Hepatic stellate cell (primary cell): ENCODE measurements at places on chromosomes 6 and 20.

- peak; percentile 27 for DNase-seq
Observed at GRCh38 chr6:33424855-33425667, 5.2 kb downstream of the SYNGAP1 start.

DNA sequence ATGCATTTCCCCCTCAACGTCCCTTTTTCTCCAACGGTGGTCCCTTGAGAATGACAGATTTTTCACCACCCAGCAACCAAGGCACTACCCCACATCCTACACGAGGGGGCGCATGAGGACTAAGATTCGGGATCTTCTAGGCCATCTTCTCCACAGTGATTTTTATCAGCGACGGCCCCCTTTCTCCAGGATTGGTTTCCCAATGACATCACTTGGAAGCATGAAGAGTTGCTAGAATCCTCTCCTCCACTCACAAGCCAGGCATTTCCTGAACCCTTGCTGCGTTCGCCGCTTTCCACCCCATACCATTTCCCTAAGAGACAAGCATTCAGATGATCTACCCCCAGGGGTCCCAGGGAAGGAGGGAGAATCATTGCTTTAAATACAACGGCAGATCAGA is 252.0 kb downstream of the HIVEP2 start:
- DNase-seq = peak; percentile 50

GRCh38 chr6:168734523-168734922 is 293.5 kb downstream of the SMOC2 start:
- DNase-seq = no peak

DNA sequence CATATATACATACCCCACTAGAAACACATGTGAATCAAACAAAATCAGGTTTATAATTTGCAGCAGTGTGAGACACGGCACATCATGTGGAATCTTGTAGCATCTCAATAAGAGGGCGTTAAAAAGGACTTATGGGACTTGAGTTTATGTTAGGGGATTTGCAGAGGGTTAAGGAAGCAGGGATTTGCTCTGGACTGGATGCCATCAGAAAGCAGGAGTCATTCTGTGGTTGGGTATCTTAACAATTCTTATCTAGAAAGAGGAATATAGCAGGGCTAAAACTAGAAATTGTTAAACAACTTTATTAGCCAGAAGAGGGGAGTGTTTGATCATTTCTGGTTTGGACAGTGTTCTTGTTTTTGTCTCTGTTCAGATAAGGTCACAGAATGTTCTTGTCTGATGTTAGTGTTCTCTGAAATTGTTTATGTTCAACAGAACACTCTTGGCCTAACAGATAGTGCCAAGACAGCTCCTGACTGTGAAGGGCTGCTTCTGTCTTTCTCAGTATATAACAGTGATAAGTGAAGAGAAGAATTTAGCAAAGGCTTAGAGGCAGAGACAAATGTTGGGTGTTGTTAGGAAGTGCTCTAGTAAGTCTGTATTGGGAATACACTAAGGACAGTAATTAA is 39.2 kb downstream of the LIN28B start:
- peak; percentile 8 for DNase-seq

DNA sequence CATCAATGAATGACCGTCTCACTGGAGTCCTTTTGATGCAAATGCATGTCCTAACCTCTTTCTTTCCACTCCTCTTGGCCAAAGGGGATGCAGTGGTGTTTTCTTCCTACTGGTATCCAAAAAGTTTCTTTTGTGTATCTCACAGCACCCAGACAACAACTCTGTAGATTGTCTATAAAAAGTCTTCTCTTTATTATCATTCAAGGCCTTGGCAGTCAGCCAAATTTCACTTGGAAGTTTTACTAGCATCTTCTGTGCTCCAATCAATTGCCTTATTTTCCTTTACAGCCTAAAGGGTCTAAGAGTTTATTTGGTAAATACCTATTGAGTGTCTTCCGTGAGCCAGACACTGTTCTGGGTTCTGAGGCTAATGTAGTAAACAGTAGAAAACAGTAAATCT is 150.2 kb upstream of the RNF217 start:
- no peak for DNase-seq

- DNase-seq = no peak
Observed at GRCh38 chr6:37699887-37700619, 2.4 kb upstream of the MDGA1 start.

DNA sequence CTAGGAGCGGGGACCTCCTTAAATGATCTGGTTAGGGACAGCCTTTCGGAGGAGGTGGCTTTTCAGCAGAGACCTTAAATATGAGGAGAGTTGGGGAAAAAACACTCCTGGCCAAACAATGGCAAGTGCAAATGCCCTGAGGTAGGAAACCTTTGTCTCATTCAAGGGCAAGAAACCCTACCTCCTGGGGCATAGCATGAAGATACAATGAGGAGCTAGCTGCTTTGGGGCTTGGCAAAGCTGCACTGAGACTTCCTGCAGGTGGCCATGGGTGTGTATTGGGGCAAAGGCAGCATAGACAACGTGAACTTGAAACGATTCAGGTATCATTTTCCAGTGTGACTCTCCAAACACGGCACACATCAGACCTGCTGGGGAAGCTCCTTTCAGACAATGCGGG is 30.7 kb downstream of the PMEPA1 start:
- no peak for DNase-seq

GRCh38 chr6:157428427-157429202 is 47.6 kb downstream of the ZDHHC14 start:
- DNase-seq = no peak

- DNase-seq = no peak
Observed at GRCh38 chr6:46468403-46469010, 22.7 kb downstream of the RCAN2 start.

GRCh38 chr20:11716239-11716944 is 201.3 kb upstream of the BTBD3 start:
- peak; percentile 68 for DNase-seq

GRCh38 chr6:33904050-33904746 is 100.4 kb upstream of the MLN start:
- no peak for DNase-seq

DNA sequence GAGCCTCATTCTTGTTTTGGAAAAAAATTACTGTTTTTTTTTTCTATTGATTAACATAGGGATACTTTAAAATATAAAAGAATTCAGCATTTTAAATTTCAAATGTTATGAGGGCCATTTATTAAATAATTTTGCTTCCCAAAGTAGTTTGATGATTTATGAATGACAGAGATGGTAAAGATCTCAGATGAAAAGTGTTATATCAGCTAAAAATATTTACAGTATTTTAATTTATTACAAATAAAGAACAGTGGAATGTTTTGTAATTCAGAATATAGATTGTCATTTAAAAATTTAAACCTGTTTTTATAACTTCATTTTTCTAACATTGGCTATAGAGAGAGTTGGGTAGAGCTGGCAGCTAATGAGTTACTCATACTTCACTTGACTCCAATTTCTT is 256.0 kb downstream of the TPBG start:
- no peak for DNase-seq

GRCh38 chr6:14824060-14824459 is 421.8 kb upstream of the JARID2 start:
- no peak for DNase-seq

- no peak for DNase-seq
Observed at GRCh38 chr20:58711266-58712051, 18.9 kb downstream of the NPEPL1 start.

- no peak for DNase-seq
Observed at GRCh38 chr6:105212587-105212986, 32.8 kb upstream of the POPDC3 start.
